ENCODE measurements at places on chromosomes 4 and X. TPM values are rescaled to one million over a fixed set of nuclear protein-coding genes. Genes with fewer than 3 reads are reported as not detected.

GLRA3 gene
- not detected for polyA plus RNA-seq

SLC26A1 gene
- polyA plus RNA-seq, result 4.3 TPM

MEPE gene
- polyA plus RNA-seq, result not detected

P2RY8 gene
- polyA plus RNA-seq, result 285 TPM

PDCL2 gene
- polyA plus RNA-seq, result not detected

NAP1L3 gene
- not detected for polyA plus RNA-seq

STAG2 gene
- polyA plus RNA-seq, result 53.6 TPM

CAMK2D gene
- 75.5 TPM for polyA plus RNA-seq

UGT2B15 gene
- polyA plus RNA-seq, result 5.0 TPM

PROM1 gene
- not detected for polyA plus RNA-seq

DCAF4L1 gene
- not detected for polyA plus RNA-seq

PHEX gene
- polyA plus RNA-seq, result 0.06 TPM

PARM1 gene
- polyA plus RNA-seq, result 16.9 TPM

CTSO gene
- 50.8 TPM for polyA plus RNA-seq

MUC7 gene
- polyA plus RNA-seq, result not detected

USP51 gene
- 1.3 TPM for polyA plus RNA-seq

DMP1 gene
- polyA plus RNA-seq, result not detected

STARD8 gene
- not detected for polyA plus RNA-seq

TEX11 gene
- not detected for polyA plus RNA-seq

CPXCR1 gene
- polyA plus RNA-seq, result not detected

MAOA gene
- polyA plus RNA-seq, result not detected

TLR1 gene
- polyA plus RNA-seq, result 30.2 TPM

MAOB gene
- not detected for polyA plus RNA-seq

ANXA10 gene
- not detected for polyA plus RNA-seq

KLF3 gene
- 91.0 TPM for polyA plus RNA-seq

TLL1 gene
- not detected for polyA plus RNA-seq

PLA2G12A gene
- 37.6 TPM for polyA plus RNA-seq

MAGEB10 gene
- polyA plus RNA-seq, result not detected

XIAP gene
- 15.8 TPM for polyA plus RNA-seq

MAGEA2B gene
- polyA plus RNA-seq, result not detected

FGFR3 gene
- polyA plus RNA-seq, result not detected

UBA6 gene
- 10.3 TPM for polyA plus RNA-seq

NMU gene
- not detected for polyA plus RNA-seq

PDGFRA gene
- polyA plus RNA-seq, result not detected

CYTL1 gene
- polyA plus RNA-seq, result not detected

TKTL2 gene
- not detected for polyA plus RNA-seq

SLC2A9 gene
- 1.3 TPM for polyA plus RNA-seq

MSANTD1 gene
- not detected for polyA plus RNA-seq

BRS3 gene
- not detected for polyA plus RNA-seq

ACE2 gene
- not detected for polyA plus RNA-seq

CLIC2 gene
- not detected for polyA plus RNA-seq

ARHGEF6 gene
- polyA plus RNA-seq, result 54.1 TPM

PAGE2B gene
- not detected for polyA plus RNA-seq

TLR10 gene
- polyA plus RNA-seq, result 104 TPM
